ENCODE measurements at places on chromosomes 12 and 14.

- DNase-seq: no peak
Observed at GRCh38 chr14:48275301-48275700, 599.9 kb upstream of the MDGA2 start.

GRCh38 chr14:50906326-50907065 is 34.6 kb downstream of the ABHD12B start:
- no peak for DNase-seq

GRCh38 chr14:76884853-76885276 is 58.7 kb downstream of the LRRC74A start:
- DNase-seq: no peak

- DNase-seq: no peak
Observed at GRCh38 chr12:109760031-109760929, 46.7 kb downstream of the FAM222A start.

DNA sequence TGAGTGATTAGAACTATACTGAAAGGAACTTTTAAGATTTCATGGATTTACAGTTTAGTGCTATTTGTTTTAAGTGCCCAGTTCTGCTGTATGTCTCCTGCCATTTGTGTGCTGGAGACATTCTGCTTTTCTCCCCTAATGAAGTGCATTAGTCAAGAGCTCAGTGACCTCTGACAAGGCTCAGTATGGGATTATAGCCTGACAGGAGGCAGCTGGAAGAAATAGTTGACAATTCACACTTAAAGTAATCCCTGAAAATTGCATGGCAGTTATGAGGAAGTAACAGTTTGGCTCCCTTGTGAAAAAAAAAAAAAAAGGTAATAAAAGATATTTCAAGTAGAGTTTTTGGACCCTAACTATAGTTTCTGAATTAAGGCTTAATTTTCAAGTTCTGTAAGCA is 70.3 kb downstream of the ALX1 start:
- DNase-seq: no peak

DNA sequence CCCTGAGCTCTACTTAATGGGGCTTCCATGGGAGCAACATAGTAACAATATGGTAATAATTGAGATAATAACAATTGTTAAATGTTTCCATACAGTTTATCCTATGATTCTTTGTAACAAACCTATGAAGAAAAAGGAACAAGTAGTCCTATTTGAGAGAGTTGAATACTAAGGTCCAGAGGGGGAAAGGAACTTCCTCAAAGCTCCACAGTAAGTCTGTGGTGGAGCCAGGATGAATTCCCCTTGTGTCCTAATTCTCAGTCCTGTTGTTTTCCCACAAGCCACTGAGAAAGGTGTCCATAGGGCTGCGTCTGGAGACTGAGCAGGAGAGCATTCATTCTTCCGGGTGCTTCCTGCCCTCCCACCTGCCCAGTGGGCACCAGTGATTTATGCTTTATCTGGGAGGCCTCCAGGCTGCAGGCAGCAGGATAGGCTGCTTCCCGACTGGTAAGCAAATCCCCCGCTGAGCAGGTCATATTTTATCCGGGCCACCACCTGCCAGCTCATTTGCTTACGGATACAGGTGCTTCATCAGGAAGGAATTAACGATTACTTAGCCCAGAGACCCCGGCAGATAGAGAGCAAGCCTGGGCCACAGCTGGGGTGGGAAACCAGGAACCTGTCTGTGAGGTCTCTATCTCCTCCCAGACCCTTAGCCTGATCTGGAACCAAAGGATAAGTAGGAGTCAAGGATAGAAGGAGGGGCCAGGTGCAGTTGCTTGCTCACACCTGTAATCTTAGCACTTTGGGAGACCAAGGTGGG is 33.9 kb upstream of the FAM222A start:
- no peak for DNase-seq
